ENCODE measurements at places on chromosomes 6 and 20. TPM values are rescaled to one million over a fixed set of nuclear protein-coding genes. Genes with fewer than 3 reads are reported as not detected.

The TXLNB gene
- total RNA-seq: not detected

The SEL1L2 gene
- total RNA-seq: not detected

The ABCF1 gene
- total RNA-seq: 43.1 TPM

The SLC35D3 gene
- total RNA-seq: not detected

The CALHM4 gene
- total RNA-seq: not detected

The PTK6 gene
- 0.70 TPM for total RNA-seq

The SLC17A2 gene
- not detected for total RNA-seq

Measured in airway epithelial cell (primary cell).